ENCODE measurements at places on chromosomes 2 and 18. TPM values are rescaled to one million over a fixed set of nuclear protein-coding genes. Genes with fewer than 3 reads are reported as not detected.

DNA sequence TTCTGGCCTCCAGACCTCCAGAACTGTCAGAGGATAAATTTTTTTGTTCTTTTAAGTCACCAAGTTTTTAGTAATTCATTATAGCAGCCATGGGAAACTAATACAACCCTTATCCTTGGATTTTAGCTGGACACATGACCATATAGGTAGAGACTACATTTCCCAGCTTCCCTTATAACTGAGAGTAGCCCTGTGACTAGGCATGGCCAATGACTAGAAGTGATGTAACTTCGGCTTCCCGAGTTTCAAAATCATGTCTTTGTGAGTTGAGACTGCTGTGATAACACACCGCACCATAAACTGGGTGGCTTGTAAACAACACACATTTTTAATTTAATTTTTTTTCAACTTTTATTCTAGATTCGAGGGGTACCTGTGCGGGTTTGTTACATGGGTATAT, 134.0 kb upstream of the SERTAD2 start:
- no peak for DNase-seq

- DNase-seq = no peak
These were observed 140.7 kb upstream of the PKDCC start for GRCh38 chr2:41907141-41907540.

DNA sequence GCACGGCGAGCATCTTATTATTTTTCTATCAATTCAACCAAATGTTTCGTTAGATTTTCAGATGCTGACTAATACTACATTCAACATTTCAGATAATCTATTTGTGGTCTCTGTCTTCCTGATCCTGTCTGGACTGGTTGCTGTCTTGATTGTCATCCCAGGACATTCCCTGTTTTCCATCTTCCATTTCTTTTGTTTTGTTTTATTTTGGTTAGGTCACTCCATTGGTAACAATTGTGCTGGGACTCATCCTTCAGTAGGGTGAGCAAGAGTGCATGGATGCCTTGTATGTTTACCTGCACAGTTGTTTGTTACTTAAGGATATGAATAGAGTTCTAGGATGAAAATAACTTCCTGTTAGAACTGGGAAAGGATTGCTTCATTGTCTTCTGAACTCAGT, 55.9 kb upstream of the ACYP2 start:
- DNase-seq = no peak

Gene NEB
- 1.5 TPM for total RNA-seq

GRCh38 chr2:217512259-217512658, 490.5 kb downstream of the TNS1 start:
- DNase-seq = no peak

Gene PRKCE
- total RNA-seq = 39.6 TPM

Measured in glomerular endothelial cell (primary cell).